Erythroblast (primary cell): ENCODE measurements at places on chromosomes 1 and 21.

DNA sequence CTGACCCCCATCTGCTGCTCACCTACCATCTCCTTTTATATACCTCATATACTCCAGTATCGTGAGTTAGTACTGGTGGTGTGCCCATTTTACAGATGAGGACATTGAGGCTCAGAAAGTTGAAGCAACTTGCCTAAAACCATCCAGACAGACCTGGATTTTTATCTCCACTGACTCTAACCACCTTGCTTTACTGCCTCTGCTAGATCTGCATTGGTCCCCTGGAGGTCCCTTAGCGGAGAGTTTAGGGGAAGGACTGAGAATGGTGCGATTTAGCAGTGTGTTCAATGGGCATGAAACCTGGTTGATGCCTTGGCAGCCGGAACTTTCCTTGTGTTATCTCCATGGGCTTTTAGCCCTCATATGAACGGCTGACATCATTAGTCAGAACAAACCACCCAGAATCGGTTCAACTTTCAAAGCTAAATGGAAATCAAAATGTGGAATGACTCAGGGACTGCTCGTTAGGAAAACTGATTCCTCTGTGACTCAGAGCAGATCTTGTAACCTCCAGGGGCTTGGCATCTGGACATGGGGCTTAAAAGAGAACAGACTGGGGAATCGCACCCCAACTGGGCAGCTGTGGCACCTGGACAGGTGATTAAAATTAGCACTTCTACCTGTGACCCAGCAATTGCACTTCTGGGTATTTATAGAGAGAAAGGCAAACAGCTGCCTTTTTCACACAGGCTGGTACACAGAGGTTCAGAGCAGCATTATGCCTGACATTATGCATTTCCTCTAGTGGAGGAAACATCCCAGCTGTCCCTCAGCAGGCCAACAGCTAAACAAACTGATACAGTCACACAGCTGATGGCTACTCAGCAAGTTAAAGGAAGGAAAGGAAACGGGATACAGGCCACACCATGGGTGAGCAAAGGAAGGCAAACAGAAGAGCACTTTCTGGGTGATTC is 25.3 kb downstream of the TMEM51 start:
- DNase-seq, result no peak

DNA sequence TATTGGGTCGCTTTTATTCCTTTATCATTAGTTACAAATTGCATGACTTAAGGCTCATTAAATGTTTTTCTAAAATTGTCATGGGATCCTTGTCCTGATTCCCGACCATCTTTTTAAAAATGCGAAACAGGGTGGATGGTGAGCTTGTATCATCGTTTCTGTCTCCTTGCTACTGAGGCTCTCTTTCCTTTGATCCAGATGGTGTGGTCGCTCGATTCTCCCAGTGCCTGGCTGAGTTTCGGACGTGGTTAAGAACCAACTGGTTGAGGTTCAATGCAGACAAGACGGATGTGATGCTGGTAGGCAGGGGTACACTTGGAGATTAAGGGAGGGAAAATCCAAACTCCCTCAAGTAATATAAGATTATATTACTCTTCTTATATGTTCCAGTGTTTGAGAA is 1.2 kb downstream of the MIER1 start:
- DNase-seq, result peak; percentile 32

DNA sequence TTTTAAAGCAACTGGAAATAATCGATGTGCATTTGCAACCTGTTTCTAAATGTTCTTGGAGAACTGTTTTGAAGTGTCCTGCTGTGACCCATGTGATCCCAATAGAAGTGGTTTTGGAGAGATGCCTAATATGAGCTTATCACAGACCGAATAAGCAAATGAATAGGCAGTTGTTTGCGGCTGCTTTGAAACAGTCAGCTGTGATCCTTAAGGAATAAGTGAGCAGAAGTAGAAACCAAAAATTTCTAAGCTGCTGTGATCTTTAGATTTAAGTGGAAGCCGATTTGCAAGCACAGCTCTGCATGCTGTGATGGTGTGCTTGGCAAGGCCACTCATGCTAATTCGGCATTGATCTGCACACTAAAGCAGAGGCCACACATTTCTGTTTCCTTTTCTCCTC is 329.5 kb upstream of the DUSP10 start:
- DNase-seq, result no peak

- DNase-seq, result no peak
Measured at GRCh38 chr21:46171585-46171984, 12.7 kb downstream of the SPATC1L start.

GRCh38 chr21:42471716-42472330 is 24.2 kb downstream of the RSPH1 start:
- no peak for DNase-seq

DNA sequence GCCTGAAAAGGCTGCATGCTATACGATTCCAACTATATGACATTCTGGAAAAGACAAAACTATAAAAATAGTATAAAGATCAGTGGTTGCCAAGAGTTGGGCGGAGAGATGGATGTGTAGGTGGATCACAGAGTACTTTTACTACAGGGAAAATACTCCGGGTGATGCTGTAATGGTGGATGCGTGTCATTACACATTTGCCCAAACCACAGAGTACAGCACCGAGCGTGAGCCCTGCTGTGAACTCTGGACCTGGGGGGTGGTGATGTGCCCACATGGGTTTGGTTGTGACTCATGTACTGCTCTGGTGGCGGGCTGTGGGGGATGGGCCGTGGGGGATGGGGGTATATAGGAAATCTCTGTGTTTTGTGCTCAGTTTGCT is 162.7 kb upstream of the COL6A1 start:
- DNase-seq, result no peak

- DNase-seq, result no peak
Measured at GRCh38 chr1:246651012-246651695, 73.1 kb upstream of the SCCPDH start.

DNA sequence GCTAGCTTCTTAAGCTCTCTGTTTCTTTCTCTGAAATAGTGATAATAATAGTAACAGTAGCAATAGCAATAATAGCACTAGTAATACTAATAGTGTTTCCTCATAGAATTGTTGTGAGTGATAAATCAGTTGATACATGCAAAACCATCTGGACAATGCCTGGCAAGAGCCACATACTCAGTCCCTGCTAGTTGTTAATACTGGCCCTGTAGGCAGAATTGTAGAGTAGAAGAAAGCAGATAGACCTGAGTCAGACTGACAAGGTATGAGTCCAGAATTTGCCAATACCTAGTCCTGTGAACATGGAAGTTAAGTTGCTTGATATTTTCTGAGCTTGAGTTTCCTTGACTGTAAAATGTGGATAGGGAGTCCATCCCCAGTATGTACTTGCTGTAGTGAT is 171.9 kb downstream of the C1orf21 start:
- DNase-seq, result no peak

GRCh38 chr21:45990741-45991605 is 9.4 kb downstream of the COL6A1 start:
- DNase-seq, result no peak

GRCh38 chr1:243734308-243734695 is 115.7 kb downstream of the AKT3 start:
- no peak for DNase-seq

- DNase-seq, result peak; percentile 40
Measured at GRCh38 chr21:31180256-31181081, 142.2 kb upstream of the KRTAP19-8 start.

GRCh38 chr1:160206036-160206389 is 829 bp downstream of the PEA15 start:
- DNase-seq, result peak; percentile 38

DNA sequence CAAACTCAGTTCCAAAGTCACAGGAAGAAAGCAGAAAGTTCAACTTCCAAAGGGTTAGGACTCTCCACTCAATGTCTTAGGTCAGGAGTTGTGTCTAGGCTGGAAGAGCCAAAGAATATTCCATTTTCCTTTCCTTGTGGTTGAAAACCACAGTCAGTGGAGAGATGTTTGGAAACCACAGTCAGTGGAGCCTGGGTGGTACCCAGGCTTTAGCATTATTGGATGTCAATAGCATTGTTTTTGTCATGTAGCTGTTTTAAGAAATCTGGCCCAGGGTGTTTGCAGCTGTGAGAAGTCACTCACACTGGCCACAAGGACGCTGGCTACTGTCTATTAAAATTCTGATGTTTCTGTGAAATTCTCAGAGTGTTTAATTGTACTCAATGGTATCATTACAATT is 11.7 kb downstream of the ATF3 start:
- no peak for DNase-seq

DNA sequence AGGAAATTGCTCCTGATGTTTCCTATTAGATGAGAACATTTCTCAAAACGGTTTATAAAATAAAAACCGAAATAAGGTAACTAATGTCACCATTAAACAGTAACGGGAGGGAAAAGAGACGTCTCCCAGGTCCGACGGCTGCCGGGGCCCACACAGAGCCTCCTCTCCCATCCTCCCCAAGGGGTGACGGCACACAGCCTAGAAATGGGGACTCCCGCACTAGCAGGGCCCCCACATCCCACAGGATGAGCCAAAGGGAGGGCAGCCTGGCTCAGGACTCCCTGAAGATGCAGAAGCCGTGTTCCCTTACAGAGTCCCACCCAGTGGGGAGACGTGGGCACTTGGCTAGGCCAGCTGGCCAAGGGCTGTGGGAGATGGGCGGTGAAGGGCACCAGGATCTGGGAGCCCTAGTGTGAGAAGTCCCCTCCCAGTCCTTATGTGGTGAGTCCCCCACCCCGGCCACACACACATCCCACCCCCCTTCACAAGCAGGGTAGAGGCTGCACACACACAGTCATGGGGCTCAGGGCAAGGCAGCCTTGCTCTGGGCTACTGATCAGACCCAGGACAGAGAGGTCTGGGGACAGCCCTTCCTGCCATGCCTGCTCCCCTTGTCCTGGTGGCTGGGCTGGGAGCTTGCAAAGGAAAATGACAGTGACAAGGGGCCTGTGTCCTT is 3.3 kb downstream of the KRTAP10-3 start:
- no peak for DNase-seq

DNA sequence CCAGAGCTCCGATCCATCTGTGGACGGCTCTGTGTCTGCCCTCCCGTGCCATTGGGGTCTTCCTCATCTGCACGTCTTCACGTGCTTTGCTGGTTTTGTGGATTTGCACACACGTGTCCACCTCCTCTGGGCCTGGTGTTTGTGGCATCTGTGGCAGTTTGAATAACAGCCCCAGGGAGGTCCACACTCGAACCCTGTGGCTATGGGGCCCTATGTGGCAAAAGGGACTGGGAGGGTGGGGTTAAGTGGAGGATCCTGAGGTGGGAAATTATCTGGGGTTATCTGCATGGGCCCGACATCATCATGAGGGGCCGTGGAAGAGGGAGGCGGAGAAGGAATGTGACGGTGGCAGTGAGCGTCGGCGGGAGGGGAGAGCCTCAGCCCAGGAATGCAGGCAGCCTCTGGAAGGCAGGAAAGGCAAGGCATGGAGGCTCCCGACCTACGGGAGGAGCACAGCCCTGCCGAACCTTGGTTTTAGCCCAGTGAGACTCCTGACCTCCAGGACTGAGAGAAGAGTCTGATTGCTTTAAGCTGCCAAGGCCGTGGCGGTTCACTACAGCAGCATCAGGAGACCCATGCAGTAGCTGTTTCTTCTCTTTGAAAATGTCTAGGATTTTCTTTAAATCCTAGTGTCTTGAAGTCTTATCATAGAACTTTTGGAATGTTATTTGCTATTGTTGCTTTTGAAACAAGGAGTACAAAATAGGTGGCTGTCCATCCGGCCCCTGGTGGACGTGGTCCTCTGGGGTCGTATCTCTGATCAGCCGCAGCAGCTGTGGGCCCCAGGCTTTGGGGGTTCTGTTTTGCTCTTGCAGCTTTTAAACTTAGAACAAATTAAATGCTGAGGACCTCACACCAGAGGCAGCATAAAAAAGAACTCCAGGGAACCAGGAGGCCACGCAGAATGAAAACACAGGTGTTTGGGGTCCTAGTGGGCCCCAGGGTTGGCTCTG is 40.0 kb upstream of the LRRC3 start:
- no peak for DNase-seq

DNA sequence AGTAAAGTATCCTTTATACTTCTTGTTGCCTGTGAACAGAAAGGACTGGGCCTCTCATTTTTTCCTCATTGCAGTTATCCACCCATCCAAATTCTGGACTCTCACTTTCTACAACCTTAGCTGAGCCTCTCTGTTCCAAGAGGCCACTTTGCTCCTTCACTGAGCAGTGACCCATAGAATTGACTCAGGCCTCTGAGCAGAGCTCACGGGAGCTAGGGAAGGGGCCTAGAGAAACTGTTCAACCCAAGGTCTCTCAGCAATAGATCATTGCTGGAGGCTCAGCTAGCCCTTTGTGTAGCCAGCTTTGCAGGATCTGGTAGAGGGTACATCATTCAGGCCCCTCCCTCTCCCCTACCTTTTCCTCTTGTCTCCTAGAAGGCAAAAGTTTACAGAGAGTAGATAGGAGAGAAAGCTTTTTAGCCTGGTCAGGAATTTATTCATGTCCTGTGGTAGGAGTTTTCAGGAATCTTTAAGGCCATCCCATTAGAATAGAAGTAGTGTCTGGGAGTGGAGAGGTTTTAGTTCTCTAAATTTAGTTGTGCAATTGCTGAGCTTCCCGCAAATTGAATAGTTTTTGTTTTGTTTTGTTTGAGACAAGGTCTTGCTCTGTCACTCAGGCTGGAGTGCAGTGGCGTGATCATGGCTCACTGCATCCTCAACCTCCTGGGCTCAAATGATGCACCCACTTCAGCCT is 6.7 kb downstream of the INTS3 start:
- DNase-seq, result no peak

DNA sequence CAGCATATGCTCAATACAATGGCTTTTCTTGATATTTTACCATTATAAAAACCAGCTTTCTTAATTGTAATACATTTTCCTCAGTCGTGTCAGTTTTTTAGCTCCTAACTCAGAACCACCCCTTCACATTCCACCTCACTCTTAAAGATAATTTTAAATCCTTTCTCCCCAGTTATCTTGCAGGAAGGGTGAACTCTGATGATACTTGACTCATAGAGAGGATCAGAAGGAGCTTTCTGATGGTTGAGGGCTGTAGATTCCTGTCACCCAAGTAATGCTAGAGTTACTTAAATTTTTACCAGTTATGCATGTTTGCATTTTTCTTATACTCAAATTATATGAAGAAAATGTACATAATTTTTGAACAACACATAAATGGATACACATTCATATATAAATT is 233.7 kb downstream of the NCAM2 start:
- no peak for DNase-seq

- DNase-seq, result no peak
Measured at GRCh38 chr1:91201176-91201575, 179.3 kb upstream of the ZNF644 start.
